Suprapubic skin (tissue), 4 donors: ENCODE measurements at places on chromosomes 6 and 20.

DNA sequence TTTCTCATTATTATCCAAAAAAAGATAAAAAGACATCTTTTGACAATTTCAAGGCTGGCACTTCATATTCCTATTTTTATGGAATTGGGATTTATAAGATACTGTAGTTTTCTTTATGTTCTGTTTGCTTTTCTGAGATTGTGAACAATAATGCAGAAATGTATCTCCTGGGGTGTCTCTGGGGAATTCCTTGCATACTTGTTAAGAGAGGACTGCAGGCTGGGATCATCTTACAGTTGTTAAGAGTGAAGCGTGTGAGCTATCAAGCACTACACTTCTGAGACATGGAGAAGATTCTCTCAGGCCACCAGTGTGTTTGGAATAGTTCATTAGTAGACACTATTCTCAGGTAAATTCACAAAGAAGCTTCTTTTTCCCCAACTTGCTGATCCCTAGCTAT, 963.3 kb upstream of the GJE1 start:
- DNase-seq = no peak

DNA sequence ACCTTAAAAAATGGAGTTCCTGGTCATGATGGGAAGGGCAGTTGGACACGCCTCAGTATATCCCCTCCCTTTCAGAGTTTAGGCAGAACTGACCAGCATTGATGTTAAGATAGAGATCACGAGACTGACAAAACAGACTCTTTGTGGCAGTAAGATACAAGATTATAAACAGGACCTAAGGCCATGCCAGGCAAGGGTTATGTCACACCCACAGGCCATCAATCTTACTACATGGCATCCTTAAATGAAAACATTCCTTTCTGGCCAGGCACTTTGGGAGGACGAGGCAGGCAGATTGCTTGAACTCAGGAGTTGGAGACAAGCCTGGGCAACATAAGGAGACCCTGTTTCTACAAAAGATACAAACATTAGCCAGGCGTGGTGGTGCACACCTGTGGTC, 129.3 kb upstream of the MLN start:
- no peak for DNase-seq

GRCh38 chr6:167079853-167080297, 43.0 kb upstream of the CCR6 start:
- no peak for DNase-seq

GRCh38 chr6:15658181-15658744, 4.6 kb downstream of the DTNBP1 start:
- DNase-seq = no peak

DNA sequence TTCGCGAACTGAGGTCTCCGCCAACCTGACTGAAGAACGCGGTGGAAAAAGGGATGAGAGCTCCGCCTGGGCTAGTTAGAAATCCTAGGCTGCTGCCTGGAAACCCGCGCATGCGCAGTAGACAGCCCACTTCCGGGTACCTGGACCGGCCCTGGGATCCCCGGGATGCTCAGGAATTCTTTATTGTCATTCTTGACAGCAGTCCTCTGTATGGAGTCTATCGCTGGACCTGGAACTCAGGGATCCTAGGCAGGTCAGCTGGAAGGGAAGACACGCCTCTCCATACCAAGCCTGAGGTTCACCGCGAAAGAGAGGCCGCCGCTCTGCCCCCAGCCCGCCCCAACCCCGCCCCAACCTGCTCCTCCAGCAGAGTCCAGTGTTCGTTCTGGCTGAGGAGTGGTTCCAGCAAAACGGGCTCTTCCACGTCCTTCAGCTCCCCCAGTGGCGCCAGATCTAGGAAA, 1379.2 kb upstream of the DEFB115 start:
- peak; percentile 85 for DNase-seq

- no peak for DNase-seq
These were observed 277.4 kb upstream of the JAG1 start for GRCh38 chr20:10951216-10951615.

DNA sequence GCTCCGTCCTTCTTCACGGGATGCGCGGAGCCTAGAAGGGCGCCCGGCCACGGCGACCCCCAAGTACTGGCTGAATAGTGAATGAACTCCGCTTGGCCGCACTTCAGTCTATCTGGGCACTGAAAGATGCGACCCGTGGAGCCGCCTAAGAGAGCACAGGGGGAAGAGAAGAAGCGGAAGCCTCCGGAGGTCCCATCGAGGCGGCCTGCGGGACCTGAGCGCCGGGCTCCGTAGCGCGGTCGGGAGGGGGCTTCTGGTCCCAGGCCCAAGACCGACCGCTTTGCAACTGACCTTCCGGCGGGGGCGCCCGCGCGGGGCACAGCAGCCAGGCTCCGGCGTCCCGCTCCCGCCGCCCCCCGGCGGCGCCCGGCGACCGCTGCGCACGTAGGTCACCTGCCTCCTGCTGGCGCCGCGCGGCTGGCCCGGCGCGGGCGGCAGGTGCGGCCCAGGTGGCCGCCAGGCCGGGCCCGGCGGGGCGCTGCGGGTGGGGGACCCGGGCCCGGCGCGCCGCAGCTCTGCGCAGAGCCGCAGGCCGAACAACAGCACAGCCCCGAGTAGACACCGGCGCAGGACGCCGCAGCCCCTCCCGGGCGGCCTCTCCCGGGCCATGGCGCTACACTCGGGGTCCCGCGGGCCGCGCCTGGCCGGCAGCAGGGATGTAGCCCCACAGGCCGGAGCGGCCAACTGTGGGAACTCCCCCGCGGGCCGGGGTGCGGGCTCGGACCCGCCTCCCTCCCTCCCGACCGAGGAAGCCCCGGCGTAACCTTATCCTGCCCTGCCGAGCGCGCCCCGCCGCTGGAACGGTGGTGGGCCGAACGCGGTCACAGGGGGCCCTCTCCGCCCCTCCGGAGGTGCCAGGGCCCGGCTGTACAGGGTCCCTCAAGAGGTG, at the start of gene METTL24:
Gene METTL24 (minus strand): TSS at position 686 of the 889 bp plus-strand sequence. CDS start 77 bp downstream, at position 609.
- no peak for DNase-seq

DNA sequence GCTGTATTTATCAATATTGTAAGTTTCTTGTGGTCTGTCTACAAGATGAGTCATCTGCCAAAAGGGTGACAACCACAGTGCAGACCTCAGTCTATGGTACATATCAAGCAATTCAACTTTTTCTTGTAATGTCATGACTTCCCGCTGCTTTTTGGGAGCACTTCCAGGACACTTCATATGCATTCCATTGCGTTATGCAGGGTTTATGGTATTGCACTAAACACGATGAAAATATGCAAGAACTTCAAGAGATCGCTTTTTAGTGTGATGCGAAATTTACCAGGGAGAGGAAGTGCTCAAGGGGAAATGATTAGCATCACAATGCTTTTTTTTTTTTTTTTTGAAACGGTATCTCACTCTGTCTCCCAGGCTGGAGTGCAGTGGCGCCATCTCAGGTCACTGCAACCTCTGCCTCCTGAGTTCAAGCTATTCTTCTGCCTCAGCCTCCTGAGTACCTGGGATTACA, 166.5 kb downstream of the TFAP2A start:
- no peak for DNase-seq

DNA sequence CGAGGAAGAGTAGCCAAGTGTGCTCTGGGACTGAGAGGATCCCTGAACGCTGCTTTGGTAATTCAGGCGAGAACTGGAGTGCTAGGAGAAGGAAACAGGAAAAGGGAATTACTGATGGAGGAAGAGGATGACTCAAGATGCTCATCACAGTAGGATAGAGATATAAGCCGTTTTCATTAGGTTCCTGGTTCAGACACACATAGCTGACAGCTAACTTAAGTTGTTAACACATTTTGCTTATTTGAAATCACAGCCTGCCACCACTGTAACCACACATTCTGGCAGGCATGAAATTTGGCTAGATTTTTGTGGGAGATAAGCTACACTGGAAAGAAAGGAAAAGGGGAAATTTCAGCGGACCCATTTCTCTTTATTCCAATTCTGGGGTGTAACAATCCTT, 138.2 kb upstream of the SLC22A16 start:
- no peak for DNase-seq

DNA sequence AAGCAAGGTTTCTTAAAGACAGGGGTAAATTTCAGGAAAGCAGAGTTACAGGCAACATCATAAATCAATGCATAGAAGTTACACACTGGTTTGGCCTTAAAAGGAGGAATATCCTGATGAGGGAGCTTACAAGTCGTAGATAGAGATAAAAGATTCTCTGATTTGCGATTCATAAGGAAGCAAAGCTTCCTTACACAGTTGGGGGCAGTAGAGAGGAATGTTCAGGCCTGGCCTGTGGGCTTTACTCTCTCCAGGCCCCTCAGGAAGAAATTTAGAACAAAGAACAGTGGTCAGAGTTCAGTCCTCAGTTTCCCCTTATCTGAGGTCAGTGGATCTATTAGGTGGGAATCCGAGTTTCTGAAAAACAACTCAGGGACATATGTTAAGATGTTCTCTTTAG, 19.3 kb downstream of the HLA-C start:
- no peak for DNase-seq

DNA sequence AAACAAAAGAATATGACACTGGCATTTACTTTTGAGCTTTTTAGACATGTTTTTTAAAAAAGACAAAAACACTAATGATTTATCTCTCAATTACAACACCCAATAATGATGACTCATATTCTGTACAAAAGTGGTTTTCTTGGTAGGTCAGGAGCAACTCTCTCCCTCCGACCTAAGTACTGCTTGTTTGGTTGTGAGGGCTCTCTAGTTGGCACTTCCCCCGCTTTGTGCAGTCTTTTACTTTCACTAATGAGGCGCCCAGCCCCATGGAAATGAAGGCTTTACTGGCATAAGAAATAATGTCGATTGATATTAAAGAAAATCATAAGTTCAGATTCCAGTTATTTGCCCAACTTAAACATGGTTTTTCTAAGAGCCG, 1.3 kb downstream of the KPNA5 start:
- DNase-seq = no peak

DNA sequence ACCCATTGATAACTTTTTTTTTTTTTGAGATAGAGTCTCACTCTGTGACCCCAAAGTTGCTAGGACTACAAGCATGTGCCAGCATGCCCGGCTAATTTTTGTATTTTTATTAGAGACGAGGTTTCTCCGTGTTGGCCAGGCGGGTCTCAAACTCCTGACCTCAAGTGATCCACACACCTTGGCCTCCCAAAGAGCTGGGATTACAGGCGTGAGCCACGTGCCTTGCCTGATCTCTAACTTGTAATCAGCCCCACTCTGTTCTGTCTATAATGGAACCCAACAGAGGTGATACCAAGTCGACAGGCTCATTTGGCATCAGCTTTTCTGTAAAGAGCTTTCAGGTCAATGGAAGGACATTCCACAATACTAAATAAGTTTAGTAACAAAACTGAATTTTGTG, 99.4 kb downstream of the HFE start:
- DNase-seq = no peak

DNA sequence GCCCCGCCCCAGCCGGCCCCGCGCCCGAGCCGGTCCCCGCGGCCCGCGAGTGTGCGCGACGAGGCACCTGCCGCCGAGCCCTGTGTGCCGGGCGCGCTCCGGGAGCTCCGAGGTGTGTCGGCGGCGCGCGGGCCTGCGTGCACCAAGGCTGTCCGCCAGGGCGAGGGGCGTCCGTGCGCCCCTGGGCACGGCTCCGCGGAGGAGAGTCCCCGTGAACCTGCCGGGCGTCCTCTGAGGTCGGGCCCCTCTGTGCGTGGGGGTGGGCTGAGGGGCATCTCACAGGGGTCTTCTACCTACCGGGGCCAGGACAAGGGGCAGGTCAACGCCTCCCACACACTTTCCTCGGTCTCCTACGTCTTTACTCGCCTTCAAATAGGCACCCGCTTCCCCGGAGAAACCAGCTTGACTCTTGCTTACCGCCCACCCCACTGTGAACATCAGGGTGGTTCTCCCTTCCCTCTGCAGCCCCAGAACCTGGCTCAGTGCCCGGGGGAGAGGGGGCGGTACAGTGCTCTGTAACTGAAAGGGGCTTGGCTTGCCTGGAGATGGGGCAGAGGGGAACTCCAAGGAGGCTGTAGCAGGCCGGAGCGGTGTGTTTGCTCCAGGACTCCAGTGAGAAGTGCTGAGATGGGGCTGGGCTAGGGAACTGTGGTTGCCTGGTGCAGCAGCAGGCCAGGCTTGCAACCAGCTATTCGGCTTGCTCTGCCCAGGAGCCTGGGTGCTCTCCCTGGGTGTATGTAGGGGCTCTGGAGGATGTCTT, at the start of gene SAMD10:
Gene SAMD10 (minus strand): TSS at position 86 of the 760 bp plus-strand sequence. CDS start 175 bp downstream, outside the sequence.
- peak; percentile 77 for DNase-seq
